Common myeloid progenitor, CD34-positive (primary cell): ENCODE measurements at places on chromosomes 12 and 14.

DNA sequence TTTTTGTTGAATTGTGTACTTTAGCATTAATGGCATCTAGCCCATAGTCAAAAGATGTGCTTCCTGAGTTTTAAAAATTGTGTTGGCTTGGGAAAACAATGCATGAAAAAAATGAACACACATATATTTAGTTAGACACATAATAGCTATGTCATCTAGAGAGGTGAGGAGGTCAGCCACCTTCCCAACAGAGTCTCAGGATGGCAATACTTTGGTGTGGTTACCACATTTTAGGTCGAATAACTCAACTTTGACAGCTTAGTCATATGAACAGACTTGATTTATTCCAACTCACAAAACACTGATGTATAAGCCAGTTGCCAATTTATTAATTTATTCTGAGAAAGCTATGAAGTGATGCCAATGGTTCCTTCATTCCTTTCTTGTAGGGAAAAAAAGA lies 114.0 kb downstream of the ETNK1 start:
- DNase-seq = no peak

DNA sequence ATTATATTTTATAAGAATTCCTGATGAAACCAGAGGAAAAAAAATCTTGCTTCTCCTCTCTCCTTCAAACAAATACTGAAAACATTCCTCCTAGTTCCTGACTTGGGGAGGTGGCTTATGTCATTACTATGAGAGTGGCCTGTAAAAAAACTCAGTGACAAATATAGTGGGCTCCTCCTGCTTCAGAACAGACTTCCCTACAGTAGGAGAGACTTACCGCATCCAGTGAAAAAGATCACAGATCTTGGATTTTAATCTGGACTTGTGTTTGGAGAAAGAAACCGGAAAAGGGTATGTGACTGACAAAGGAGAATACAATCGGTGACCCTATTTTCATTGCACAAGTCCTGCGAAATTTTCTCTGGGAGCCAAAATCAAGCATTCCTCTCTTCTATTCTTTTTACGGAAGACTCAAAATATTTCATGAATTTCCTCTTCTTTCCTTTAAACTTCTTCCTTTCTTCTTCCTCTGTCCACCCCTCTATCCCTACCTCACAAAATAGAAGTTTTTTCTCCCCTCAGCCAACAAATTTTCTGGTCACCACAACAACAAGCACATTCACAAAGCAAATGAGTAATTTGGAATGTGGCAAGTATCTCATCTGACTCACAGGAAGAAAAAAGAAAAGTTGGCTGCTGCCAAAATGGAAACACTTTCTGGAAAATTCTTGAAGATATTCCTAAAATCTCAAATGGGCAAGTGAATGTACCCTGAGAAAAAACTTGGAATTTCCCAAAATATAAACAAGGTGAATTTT lies 185.1 kb upstream of the CDKN3 start:
- DNase-seq = no peak

DNA sequence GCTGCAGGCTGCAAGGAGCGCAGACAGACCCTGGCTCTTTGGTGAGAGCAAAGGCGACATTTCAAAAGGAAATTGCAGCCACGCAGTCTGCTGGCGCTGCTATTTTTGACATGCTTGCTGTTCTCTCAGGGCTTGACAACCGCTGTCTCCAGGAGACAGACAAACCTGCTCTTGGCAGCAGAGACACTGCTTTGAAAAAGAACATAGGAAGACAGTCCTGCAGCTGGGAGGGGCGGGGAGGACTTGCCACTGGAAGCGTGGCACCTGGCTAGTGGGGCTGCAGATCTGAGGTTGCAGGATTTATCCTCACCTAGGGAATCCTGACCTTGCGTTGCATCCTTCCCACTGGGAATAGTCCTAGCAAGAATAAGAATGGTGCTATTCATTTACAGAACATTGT lies 91.8 kb upstream of the KCNA1 start:
- peak; percentile 18 for DNase-seq

DNA sequence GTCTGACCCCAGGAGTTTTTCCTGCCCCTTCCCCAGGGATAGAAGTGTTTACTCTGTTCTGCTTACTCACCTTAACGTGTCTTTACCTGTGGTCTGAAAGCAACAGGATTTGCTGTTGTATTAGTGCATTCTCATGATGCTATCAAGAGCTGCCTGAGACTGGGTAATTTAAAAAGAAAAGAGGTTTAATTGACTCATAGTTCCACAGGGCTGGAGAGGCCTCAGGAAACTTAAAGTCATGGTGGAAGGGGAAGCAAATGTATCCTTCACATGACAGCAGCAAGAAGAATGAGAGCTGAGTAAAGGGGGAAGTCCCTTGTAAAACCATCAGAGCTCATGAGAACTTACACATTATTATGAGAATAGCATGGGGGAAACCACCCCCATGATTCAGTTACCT lies 240.4 kb downstream of the SNAPC1 start:
- DNase-seq = peak; percentile 15

DNA sequence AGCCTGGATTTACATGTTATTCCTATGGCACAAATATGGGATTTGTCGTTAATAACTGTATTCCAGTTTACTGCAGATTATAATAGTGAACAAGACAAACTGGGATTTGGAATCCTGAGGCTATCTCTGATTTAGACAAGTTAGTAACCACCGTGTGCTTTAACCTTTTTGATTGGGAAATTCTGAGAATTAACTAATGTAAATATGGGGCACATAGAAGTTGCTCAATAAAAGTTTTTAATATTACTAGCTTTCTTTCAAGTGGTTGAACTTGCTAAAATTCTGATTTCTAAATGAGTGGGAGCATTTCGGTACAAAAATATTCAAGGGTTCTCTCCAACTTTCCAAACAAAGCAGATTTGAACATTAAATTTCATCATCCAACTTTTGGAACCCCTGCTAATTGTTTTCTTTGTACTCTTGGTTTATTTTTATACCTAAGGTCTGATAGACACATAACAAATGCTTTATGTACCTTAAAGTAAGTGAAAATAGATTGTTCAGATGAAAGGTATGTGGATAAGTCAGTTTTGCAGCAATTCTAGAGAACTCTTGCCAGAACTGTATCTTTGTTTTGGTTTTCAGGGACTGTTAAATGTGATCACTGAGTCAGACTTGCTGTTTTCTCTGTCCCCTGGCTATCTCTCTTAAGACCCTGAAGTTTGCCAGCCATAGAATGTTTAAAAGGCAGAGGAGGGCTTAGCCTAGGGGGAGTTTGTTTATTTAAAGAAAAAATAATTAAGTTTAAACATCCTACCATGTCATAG lies 57.5 kb downstream of the FRS2 start:
- DNase-seq = no peak

DNA sequence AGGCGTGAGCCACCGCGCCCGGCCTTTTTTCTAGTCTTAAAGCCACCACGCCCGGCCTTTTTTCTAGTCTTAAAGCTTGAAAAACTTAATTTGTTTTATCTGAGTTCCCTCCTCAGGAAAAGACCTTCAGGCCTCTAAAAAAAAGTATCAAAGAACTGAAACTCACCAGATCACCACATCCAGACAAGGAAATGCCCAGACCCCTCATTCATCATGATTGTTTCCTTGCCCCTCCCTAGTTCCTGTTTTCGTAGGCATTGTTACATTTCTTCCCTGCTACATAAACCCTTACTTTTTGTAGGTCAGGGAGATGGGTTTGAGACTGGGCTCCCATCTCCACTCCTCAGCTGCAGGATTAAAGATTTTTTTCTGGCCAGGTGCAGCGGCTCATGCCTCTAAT lies 21.1 kb upstream of the VWF start:
- peak; percentile 84 for DNase-seq

DNA sequence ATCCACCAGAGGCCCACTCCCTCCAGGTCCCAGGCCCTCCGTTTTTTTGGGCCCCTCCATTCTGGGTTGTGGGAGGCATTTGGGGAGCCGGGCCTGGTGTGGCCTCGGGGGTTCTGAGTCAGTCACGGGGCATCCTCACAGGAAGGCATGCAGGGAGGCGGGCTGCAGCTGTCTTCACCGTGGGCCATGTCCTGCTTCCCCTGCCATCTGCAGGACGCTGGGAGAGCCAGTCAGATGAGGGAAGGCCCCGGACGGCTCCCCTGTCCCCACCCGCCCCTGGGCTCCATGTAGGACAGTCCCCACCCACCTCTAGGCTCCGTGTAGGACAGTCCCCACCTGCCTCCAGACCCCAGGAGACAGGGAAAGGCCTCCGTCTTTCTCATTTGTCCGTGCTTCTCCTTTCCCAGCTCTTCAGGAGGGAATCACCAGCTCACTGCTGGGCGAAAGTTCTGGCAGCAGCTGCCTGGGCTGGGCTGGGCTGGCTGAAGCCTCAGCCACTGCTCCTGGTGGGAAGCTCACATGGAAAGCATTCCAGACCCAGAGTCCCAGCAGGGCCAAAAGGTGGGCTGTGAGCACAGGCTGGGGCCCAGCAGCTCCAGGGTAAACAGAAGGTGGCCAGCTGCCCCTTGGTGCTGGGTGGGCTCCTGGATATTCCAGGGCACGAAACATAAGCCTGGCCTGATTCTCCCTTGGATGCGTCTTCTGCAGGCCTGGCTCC lies 217.8 kb downstream of the KIF26A start:
- DNase-seq = no peak
